Stimulated activated CD8-positive, alpha-beta memory T cell treated with anti-CD3 and anti-CD28 coated beads, Interleukin-2, amount 100 ng/mL, for 48 hours (primary cell): ENCODE measurements at places on chromosomes 6 and 20.

DNA sequence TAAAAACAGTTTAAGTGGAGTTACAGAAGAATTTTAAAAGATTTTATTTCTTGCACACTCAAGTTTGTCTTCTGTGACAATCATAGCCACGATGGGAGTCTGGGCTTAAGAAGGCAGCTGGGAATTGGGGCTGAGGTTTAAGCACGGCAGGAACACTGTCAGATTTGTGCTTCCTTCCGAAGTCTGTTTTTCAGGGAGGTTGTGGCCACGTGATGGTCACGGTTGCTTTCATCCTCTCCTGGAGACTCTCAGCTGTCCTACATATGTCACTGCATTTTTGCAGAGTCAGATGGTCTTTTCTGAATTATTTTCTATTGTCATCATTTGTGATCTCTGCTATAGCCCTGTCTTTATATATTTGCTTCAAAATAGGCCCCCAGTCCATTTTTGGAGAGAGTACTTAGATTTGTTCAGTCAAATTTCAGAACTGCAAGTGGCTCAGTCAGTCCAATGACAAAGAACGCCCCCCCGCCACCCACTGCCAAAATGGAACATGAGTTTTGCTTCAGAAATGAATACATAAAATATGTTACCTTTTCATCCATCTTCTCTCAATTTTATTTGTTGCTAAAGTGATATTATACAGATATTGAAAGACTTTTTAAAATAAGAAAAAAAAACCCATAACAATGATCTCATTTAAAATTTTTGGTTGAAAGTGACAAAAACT is 111.8 kb upstream of the ZFP64 start:
- peak; percentile 28 for DNase-seq

- no peak for DNase-seq
These were observed 37.4 kb downstream of the JAG1 start for GRCh38 chr20:10636326-10636818.

- DNase-seq, result no peak
These were observed 11.1 kb downstream of the SAMD3 start for GRCh38 chr6:130211691-130212090.

- no peak for DNase-seq
These were observed 48.0 kb upstream of the BCAS1 start for GRCh38 chr20:54118220-54119001.

- DNase-seq, result no peak
These were observed 149.5 kb downstream of the DOK5 start for GRCh38 chr20:54624706-54625390.

- no peak for DNase-seq
These were observed 436.4 kb downstream of the TFAP2A start for GRCh38 chr6:9978480-9978879.
